CD4-positive, alpha-beta T cell treated with Interleukin-6 for 4 hours (primary cell): ENCODE measurements at places on chromosomes 13 and 19.
A peak's percentile ranks its signal among the peaks of the same experiment; 100 is the strongest.

- no peak for DNase-seq
Observed at GRCh38 chr19:55508120-55508519, 19.9 kb downstream of the SSC5D start.

DNA sequence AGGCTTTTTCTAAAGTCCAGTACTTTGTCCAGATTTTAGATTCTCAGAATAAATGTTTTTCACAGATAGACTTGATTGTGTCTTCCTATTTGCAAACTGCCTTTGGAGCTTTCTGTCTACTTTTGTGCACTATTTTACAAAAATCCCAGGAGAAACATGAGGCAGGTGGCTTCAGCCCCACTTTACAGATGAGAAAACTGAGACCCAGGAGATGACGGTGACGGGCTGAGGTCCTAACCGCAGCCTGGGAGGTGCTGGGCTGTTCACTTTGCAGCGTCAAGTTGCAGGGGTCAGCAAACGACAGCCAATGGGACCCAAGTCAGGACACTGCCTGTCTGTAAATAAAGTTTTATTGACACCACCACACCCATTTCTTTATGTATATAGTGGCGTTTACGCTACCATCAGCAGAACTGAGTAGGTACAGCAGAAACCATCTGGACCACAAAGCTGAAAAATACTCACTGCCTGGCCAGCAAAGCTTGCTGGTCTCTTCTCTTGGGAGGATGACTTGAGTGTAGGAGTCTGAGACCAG, 6.8 kb upstream of the KDM4B start:
- no peak for DNase-seq

DNA sequence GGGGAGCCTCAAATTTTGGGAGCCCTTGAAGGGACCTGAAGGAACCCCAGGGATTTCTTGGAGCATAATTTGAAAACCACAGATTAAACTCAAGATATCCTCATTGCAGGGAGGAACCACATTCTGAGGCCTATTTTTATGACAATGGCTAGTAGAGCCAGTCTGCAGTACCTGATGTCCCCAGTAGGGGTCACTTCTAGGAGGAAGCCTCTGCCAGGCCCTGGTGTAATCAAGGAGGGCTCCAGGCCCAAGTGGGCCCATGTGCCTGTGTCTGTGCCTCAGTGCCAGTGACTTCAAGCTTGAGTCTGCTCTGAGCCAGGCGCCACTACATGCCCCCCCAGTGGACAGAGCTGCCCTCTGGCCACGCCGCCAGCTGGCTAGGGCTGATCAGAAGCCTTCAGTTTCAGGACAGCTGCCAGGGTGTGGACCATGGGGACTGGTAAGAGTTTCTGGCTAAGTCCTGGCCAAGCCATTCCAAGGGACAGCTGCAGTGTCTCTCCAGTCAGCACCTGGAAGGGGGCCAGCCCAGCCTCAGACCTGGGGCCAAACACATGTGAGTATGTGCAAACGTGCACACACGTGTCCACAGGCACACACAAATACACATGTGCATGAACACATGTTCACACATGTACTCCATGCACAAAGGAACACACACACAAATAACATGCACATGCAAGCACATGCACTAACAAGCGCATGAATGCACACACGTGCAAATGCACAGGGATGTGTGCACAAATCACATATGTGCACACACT, 20.5 kb upstream of the SLC7A10 start:
- peak; percentile 18 for DNase-seq

DNA sequence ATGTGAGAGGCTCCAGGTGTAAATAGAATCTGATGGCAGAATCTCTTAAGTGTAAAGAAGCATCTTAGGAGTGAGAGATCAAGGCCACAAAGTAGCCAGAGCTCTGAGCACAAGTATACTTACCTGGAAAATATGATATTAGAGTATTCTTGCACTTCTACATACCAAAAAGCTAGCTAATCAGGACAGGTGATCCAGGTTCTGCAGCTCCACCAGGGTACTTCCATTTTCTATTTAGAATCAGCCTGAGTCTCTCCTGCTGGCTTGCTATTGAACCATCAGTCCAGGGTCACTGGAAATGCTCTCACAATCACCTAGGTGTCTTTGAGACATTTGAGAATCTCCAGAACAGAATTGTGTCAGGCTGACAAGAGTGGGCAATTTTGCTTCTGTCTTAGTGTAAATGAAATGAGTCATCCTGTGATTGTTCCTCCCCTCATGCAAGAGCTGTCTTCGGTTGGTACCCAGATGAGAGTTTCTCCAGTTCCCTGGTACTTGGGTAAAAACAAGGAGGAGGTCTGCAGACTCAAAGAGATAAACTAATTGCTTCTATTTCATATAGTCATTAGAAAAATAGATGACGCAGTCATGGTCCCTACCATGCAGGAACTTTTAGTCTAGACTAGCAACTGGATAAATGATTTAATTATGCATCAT, 14.6 kb downstream of the ZNF254 start:
- DNase-seq: no peak

GRCh38 chr13:23159760-23160637, 20.8 kb upstream of the SGCG start:
- no peak for DNase-seq

- peak; percentile 27 for DNase-seq
Observed at GRCh38 chr19:10193790-10194499, 808 bp downstream of the DNMT1 start.

- DNase-seq: peak; percentile 51
Observed at GRCh38 chr13:32791545-32792172, 205.4 kb downstream of the PDS5B start.

DNA sequence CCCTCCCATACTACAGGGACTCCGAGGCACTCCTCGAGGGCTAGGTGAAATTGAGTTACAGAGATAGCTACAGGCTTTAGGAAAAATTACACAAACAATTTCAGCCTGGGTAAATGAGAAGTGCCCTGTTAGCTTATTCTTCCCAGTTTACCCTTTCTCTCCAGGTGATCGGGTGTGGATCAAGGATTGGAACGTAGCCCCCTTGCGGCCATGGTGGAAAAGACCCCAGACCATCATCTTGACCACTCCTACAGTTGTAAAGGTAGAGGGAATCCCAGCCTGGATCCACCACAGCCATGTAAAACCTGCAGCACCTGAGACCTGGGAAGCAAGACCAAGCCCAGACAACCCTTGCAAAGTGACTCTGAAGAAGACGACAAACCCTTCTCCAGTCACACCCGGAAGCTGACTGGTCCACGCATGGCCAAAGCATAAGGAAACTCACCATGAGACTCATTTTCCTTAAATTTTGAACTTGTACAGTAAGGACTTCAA, 600.6 kb downstream of the UQCRFS1 start:
- no peak for DNase-seq

- DNase-seq: no peak
Observed at GRCh38 chr13:27920677-27921420, 1.0 kb downstream of the PDX1 start.

DNA sequence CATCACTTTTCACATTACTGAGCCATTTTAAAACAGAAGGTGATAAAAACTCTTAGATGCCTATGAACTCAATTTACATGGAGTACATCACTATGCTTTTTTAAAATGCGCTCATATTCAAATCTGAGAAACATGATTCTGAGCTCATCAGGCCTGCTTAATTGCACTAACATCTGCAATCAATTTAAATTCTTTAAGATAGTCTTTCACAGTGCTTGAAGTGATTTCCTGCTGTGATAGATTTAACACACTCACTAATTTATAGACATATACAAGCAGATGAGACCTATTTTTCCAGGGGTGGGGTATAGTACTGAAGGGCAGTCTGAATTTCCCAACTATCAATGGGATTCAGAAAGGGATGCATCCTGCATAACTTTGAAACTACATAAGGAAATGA, 82.9 kb downstream of the DIAPH3 start:
- no peak for DNase-seq

DNA sequence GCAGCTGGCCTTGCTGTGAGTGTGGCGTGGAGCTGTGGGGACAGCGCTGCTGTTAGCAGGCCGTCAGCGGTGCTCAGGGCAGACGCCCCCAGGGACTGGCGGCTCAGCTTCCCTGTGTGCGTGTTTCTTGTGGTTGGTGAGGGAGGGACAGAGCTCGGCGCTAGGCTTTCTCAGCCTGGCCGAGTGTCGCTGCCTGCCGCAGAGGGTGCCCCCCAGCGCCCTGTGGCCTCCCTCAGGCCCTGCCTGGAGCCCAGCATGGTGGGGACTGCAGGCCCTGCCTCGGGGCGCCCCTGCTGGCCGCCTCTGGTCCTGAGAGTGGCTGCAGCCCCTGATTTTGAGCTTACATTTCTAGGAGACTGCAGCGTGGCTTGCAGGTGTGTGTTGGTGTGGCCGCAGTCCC, 35.5 kb downstream of the DOT1L start:
- no peak for DNase-seq

DNA sequence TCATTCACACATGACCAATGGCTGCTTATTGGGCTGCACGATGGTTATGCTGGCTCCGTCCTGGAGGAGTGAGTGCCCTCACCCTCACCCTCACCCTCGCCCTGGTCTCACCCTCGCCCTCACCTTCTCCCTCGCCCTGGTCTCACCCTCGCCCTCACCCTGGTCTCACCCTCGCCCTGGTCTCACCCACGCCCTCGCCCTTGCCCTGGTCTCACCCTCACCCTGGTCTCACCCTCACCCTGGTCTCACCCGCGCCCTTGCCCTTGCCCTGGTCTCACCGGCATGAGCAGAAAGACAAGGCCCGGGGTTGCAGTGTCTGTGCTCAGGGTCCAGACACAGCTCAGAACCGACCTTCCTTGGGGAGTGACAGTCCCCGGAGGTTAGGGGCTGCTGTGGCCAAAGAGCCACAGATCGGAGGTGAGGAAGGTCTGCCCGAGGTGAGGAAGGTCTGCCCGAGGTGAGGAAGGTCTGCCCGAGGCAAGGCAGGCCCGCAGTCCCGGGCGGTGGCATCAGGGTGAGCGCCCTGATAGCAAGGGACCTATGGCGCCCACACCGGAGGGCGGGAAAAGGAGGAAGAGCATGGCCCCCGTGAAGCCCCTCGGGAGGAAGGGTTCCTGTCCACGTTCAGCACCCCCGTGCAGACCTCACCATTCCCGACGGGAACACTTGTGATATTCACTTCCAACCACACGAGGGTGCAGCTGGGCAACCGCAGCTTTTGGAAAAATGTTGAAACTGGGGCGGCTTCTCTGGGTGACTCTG, 65.6 kb downstream of the MCF2L start:
- no peak for DNase-seq

DNA sequence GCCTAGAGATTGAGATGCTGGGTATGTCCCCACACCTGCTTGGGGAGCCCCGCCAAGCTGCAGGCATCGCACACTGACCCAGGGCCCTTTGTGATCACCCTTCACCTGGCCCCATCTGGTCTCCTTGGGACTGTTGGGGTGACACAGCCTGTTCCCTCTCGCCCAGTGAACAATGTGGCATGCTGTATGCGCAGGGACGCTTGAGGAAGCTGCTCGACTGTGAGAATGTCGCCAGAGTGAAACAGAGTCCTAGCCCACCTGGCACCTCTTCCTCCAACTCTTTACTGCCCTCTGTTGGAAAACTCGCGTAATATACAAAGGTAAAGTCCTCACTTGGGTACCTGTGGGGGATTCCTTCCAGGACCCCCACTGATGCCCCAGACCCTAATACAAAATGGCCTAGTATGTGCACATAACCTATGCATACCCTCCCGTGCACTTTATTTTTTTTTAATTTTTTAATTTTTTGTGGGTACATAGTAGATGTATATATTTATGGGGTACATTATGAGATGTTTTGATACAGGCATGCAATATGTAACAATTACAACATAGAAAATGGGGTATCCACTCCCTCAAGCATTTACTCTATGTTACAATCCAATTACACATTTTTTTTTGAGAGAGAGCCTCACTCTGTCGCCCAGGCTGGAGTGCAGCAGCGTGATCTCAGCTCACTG, 9.0 kb downstream of the BLOC1S3 start:
- DNase-seq: peak; percentile 42

DNA sequence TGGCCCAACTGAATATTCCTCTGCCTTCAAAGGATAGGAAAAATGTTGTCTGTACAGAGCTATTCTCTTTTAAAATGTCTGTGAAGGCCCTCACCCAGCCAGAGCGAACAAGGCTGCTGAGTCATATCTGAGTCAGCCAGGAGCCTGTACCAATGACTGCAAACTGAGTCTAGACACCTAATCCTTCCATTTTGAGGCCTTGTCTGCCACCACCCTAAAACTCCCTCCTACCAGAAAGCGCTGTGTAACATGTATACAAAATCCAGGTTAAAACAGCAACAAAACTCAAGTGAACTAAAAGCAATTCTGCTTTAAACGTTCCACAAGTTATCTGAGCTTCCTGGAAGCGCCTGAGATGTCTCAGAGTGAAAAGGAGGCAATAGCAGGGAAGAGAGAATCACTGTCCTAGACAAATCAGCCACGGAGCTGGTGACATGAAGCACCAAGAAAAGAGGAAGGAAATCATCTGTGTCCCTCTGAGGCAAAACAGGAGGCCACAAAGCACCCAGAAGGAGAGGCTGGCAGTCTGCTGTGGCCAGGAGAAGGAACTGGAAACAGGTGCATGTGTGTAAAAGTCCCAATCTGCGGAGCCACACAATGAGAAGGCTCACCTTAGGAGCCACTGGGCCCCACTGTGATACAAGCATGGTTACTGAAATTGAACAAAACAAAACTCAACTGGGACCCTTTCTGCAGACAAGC, 10.2 kb downstream of the DHRS12 start:
- DNase-seq: peak; percentile 30

DNA sequence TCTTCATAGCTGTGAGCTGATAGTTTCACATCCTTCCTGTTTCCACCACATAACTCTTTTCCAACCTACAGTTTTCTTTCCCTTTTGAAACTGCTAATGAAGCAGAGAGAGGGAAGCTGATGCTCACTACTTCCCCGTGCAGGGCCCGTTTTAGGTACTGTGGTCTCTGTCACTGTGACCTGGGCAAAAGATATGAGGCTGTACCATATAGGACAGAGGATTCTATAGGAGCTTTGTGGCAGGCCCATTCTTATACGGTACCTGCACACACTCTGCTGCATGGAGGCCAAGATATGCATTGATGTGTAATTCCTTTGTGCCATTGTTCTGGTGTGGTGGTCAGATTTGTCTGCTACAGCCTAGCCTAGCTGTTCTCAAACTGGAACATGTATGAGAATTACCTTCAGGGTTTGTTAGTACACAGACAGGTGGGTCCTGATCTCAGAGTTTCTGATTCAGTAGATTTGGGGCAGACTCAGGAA, 577.3 kb downstream of the LMO7 start:
- DNase-seq: no peak

DNA sequence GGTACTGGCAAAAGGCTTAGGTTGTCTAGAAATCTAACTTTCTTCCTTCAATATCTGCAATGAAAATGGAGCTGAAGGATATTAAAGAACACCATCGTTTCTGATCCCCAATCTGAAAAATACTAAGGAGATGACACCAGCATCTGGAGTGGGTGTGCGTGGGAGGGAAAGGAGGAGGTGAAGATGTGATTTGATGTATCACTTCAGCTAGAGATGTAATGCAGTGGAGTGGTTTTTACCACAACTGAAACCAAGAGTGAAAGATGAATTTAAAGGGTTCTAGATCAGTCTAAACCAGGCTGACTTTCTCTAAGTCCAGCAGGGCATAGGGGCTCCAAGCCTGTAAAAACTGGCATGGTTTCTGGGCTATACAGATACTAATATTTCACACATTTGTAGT, 148.4 kb downstream of the AKAP11 start:
- DNase-seq: no peak

GRCh38 chr13:25764378-25764777, 287.4 kb downstream of the SHISA2 start:
- DNase-seq: no peak

- DNase-seq: no peak
Observed at GRCh38 chr13:79946556-79946955, 394.4 kb downstream of the SPRY2 start.
